HFF-Myc (cell line): ENCODE measurements at places on chromosomes 5 and 9.

- no peak for DNase-seq
Measured at GRCh38 chr9:126144196-126144595, 182.4 kb upstream of the MVB12B start.

DNA sequence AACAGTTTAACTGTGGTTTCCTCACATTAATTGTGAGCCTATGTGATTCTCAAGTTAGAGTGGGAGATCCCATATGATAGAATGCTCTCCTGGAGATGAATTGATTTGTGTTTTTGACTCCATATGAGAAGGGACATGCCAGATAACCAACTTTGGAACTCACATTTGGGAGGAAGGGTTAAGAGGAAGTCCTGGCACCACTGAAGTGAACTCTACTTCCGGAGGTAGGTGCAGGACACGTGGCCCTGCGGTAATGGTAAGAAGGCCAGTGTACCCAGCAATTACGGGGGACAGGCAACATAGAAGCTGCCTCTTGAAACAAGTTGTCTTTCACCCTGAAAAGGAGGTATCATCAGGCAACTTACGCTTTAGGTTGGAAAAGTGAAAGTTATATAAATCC is 146.6 kb upstream of the RFX3 start:
- DNase-seq = no peak

DNA sequence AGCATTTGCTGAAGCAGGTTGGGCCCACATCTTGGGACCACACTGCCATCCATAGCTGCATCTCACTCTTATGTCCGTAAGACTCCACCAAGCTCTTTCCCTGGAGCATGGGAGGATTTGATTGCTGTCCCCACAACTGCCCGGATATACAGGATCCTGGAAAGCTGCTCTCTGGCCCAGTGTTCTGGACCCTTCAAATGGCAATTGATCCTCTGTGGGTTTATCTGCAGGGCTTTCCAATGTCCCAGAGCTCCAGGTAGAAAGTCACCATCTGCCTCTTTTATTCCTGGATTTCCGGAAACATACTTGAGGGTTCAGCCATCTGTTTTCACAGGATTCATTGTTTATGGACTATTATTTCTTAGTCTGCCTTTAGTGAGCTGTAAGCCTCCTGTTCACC is 214.6 kb downstream of the SREK1 start:
- no peak for DNase-seq

- DNase-seq = no peak
Measured at GRCh38 chr5:164000241-164000640, 494.8 kb downstream of the MAT2B start.

DNA sequence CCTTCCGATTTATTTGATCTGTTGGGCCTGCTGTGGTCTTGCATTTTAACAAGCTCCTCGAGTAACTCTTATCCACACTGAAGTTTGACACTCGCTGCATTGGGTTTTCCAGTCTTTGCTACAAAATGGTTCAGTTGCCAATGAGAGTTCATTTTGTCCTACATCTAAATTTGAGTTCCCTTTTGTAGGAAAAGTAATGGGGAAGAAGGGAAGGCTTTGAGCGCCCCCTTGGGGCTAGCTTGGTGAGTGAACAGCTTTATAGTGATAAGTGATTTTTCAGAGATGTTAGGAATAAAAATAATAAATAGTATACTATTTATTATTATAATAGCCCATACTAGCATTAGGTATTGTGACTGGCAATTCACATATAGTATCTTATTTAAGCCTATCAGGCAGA is 89.9 kb upstream of the GNAQ start:
- DNase-seq = no peak

DNA sequence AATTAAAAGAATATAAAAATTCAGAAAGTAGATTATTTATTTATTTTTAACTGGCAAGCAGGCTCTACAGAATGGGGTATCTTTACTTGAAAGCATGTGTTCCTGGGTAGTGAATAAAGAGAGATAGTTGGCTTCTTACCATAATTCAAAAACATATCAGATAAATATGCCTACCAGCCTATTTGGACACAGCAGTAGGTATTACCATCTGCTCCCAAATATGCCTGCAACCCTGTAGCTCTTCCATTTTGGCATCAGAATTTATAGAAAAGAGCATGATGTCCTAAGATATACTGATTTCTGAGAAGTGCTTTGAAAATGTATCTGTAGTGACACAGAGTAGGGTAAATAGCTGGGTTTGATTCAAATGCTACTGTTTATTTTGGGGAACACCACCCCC is 1300.5 kb upstream of the DMAC1 start:
- no peak for DNase-seq

- DNase-seq = no peak
Measured at GRCh38 chr5:148791334-148791667, 35.1 kb upstream of the ADRB2 start.

DNA sequence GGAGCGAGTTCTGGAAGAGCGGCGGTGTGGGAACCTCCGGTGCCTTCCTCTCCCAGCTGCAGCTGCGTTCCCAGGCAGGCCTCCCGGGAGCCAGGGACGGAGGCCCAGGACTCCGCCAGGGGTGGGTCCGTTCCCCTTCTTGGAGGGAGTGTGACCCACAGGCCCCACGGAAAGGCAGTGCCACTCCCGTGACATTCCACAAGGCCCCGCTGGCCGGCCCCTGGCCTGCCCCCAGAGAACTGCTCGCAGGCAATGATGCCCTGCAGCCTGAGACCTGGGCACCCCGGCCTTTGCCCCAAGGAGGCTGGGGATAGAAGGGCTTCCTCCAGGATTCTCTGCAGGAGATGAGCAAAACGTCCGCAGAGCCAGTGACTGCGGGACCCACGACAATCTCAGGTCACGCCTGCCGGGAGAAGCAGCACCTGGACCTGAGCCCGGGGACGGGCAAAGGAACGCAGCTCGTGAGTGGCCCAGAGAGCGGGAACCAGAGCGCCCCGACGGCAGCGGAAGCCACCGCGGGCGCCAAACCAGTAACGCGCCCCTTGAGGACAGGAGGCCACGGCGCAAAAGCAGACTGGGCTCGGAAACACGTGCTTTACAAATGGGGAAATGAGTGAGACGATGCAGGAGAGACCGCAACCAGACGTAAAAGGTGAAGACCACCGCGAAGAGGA is 9.3 kb downstream of the OBP2B start:
- no peak for DNase-seq

DNA sequence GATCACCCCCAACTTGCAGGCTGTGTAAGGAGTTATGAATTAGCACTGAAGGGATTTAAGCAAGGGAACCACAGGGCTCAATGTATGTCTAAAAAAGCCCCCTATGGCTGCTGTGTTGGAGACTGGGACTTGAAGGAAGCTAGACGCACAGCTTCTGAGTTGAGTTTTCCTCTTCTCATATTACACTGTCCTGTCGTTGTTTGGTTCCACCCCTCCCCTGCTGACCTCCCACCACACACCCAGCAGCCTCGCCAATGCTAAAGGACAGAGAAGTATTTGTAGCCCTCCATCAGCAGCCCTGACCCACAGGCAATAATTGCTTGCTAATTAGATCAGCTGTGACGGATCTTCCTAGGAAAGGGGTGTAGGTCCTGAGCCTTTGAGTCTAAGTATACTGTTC is 15.1 kb upstream of the CARTPT start:
- no peak for DNase-seq
